Stimulated activated CD4-positive, alpha-beta T cell treated with anti-CD3 and anti-CD28 coated beads, Interleukin-1b, Interleukin-23, amount 100 ng/mL, for 1 hour (primary cell): ENCODE measurements at places on chromosomes 16 and 17.

GRCh38 chr17:4329838-4330237, 36.6 kb downstream of the UBE2G1 start:
- DNase-seq: no peak

DNA sequence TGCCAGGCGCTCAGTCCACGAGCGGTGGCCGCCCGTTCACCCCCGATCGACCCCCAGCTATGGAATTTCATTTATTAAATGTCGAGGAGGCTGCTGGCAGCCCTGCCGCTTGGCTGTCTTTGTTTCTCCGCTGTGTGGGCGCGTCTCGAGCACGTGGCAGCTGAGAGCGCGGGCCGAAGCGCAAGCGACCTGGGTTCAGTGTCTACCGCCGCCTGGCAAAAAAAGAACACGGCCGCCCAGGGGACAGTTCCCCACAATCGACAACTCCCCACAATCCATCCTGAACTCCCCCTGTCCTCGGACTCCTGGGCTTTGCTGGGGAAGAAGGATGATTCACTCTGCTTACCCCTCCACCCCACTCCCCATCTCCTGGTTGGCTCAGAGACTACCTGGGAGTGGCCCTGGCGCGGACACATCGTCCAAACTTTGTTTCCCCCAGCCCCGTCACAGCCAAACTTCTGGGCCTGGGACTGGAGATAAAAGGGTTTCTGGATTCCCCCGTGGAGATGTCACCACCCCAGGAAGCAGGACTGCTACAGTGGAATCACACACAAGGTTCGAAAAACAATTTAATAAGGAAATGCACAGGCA, 1.7 kb upstream of the ANKRD13B start:
- DNase-seq: no peak

DNA sequence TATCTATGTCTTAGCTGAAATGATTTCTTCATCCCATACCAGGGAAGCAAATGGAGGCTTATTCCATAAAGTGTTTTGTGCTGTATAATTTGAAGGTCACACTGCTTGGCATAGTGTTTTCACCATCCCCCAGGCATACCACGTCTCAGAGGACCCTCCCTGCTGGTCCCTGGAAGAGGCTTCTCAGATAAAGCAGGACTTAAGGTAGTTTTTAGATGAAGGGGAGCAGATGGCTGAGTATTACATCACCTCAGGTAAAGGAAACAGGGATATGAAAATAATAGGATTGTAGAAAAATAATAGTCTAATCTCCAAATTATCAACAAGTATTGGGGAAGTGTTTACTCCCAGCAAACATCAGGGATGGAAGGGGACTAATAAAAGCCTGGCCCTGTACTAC, 7.3 kb upstream of the SMG1 start:
- DNase-seq: no peak

DNA sequence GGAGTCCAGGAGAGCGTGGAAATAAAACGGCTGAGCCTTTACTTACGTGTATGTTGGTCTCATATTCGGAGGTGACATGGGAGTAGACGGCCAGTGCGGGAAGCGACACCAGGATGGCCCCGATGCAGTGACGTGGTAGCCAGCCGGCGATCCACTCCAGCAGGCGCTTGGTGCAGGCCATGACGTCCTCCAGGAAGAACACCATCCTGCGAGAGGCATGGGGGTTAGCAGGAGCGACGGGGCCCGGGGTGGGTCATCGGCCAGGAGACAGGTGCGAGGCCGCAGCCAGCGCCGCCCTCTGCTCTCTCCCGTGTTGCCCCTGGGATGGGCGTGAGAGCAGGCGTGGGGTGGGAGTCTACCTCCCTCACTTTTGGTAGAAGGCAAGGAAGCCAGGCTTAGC, 98.6 kb upstream of the CREBBP start:
- DNase-seq: no peak

DNA sequence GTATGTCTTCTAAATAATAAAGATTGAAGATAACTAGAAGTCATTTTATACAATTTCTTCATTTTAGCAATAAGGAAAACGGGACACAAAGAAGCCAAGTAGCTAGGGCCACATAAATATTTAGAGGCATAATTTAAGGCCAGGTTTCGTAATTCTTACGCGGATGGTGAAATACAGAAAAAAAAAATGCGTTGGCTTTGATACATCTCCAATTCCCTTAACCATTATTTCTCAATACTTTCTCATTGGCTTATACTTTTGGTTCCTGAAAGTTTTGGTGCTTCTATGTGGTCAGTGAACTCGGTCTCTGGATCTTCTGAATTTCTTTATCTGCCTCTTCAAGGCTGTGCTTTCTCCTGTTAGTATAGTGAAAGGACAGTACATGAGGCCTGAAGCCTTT, 888.1 kb downstream of the KCNJ2 start:
- DNase-seq: no peak

DNA sequence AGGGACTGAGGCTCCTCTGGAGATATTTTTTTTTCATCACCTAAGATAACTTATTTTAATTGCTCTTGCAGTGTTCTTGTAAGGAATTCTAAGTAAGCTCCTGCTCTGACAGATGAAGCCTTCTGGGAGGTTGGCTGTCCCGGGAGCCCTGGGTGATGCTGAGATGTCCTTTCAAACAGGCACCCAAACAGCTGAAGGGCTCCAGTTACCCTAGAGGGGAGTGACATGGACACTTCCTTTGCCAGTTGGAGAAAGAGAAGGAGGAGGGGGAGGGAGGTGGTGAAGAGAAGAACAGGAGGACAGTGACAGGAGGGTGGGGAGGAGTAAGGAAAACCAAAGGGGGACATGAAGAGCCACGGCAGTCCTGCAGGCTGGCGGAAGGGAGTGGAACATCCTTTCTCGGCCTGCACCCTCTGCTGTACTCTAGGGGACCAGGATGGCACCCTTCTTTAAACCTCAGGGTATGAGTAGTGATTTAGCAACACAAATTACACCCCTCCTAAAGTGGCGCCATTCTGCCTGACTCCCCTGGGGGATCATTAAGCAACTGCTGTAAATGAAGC, 51.8 kb downstream of the MYH3 start:
- no peak for DNase-seq

DNA sequence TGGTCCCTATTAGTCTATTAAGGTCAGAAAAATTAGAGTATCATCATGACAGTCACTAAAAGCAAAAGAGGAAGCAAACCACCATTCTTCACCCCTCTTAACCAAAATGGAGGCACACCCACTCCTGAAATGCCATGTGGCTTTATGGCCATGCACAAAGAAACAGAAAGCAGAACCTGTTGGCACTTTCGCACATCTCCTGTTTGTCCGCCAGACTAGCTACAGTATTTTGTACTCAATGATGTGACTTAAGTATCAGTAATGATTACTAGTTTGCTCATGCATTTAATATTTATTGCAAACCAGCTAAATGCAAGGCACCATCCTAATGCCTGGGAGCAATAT, 70.2 kb upstream of the GNAO1 start:
- no peak for DNase-seq

- DNase-seq: no peak
Measured at GRCh38 chr16:54015147-54015546, 271.4 kb downstream of the IRX3 start.

DNA sequence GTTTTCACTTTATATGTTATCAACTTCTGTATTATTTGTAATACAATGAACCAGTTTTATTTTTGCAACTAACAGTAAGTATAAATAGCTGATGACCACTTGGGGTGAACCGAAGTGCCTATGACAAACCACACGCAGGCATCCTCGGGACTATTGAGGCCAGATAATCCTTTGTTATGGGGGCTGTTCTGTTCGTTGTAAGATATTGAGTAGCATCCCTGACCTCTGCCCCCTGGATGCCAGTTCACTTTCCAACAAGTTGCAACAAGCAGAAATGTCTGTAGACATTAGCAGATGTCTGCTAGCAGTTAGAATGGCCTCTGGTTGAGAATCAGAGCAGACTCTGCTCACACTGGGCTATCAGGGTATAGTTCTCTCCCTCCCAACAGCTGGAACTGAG, 277.0 kb downstream of the WWOX start:
- no peak for DNase-seq

- DNase-seq: no peak
Measured at GRCh38 chr17:83186751-83187421, 107.5 kb downstream of the METRNL start.

GRCh38 chr16:28937222-28937876, 5.6 kb downstream of the CD19 start:
- DNase-seq: no peak

DNA sequence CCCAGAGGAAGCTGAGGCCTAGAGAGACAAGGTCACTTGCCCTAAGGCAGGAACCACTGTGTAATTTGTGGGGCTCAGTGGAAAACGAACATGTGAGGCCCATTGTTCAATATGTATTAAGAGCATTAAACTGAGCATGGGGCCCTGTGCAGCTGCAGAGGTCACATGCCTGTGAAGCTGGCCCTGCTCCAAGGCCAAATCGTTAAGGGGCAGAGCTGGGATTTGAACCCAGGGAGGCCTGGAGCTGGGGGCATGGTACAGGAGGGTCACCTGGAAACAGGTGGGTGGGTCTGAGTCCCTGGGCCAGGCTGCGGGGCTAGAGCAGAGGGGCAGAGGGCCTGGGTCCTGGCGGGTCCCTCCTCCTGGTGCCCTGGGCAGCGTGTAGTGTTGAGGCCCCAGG, 19.7 kb downstream of the C16orf74 start:
- DNase-seq: no peak

GRCh38 chr17:38872671-38873385, 3.0 kb downstream of the LASP1 start:
- DNase-seq: no peak

DNA sequence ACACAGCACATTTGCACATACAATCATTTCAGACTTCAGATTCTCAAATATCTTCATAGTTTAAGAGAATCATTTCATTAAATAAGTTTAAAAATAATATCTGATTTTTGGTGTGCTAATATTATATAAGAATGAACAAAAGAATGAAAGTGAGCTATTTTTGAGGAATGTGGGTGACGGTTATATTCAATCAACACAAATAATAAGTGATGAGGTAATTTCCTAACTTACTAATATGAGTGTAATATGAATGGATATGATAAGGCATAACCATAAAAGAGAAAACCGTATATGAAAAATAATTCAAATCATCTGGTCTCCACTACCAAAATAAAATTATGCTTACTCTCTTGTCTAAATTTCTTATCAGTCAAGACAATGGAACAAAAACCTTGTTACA, 68.4 kb upstream of the NACA2 start:
- no peak for DNase-seq

DNA sequence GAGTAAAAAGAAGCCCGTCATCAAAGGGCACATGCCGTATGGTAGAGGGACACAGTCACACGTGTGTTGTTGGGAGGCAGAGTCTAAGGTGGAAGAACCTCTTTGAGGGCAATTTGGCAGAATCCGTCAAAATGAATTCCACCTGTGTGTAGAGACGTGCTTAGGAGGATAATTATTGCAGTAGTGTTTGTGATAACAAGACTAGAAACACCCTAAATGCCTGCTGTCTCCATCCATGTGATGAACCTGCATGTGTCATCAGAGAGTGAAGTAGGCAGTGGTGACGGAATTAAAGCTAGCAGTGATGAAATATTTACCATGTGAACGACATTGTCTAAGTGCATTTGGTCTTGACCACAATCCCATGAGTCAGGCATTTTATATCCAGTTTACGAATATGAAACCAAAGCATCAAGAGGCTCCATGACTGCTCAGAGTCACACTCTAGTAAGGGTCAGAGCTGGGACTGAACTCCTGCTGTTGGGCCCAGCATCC, 61.3 kb upstream of the ADORA2B start:
- no peak for DNase-seq

GRCh38 chr17:60845012-60845411, 167.4 kb downstream of the BCAS3 start:
- DNase-seq: no peak

- DNase-seq: no peak
Measured at GRCh38 chr16:82522026-82522425, 104.7 kb upstream of the CDH13 start.
